Stomach (tissue), 19 donors: ENCODE measurements at places on chromosomes 11 and 22. TPM values are rescaled to one million over a fixed set of nuclear protein-coding genes. Genes with fewer than 3 reads are reported as not detected.
A peak's percentile ranks its signal among the peaks of the same experiment; 100 is the strongest.

DNA sequence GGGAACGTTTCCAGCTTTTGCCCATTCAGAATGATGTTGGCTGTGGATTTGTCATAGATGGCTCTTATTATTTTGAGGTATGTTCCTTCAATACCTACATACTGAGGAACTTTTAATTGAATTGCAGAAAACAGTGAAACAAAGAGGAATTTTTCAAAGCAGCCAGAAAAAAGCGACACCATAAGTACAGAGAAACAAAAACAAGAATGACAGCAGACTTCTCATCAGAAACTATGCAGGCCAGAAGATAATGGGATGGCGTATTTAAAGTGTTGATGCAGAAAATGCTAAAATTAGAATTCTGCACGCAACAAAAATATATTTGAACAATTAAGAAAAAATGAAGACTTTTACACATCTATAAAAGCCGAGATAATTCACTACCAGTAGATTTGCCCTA is 95.4 kb upstream of the TIMP3 start:
- no peak for DNase-seq

- DNase-seq: peak; percentile 48
Observed at GRCh38 chr22:40326905-40327735, 19.2 kb upstream of the ADSL start.

- no peak for DNase-seq
Observed at GRCh38 chr11:68303982-68304780, 8.2 kb upstream of the LRP5 start.

GRCh38 chr22:16717699-16718558 is 107.3 kb downstream of the XKR3 start:
- DNase-seq: no peak

GRCh38 chr11:78350091-78350645 is 67.5 kb downstream of the GAB2 start:
- DNase-seq: peak; percentile 73

The DENND5A gene
- 152 TPM for total RNA-seq

The MUC6 gene
- 84.4 TPM for total RNA-seq

The CHRM1 gene
- total RNA-seq: 8.9 TPM

The OPCML gene
- total RNA-seq: not detected

The ZNF280B gene
- under 0.01 TPM for total RNA-seq

The OR8G5 gene
- total RNA-seq: not detected

The PANX2 gene
- not detected for total RNA-seq
